GM04503 (cell line): ENCODE measurements at places on chromosomes 3 and 15.
A peak's percentile ranks its signal among the peaks of the same experiment; 100 is the strongest.

GRCh38 chr3:14827776-14828175 lies 9.0 kb downstream of the FGD5 start:
- DNase-seq: no peak

DNA sequence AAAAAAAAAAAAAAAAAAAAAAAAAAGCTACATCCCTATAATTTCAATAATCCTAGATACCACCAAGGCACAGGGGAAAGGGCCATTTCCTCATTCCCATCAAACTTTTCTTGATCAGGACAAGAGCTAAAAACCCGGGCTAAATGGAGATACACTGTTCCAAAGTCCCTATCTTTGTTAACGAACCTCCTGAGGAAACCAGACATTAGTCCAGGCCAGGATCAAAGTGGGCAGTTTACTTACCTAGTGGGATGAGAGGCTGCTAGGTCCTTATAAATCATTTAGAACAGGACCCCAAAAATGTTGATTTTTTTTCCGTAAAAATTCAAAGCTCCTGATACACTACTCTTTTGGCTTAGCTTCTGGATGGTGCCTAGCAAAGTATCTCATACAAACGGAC lies 35.6 kb downstream of the UBR1 start:
- DNase-seq: no peak

DNA sequence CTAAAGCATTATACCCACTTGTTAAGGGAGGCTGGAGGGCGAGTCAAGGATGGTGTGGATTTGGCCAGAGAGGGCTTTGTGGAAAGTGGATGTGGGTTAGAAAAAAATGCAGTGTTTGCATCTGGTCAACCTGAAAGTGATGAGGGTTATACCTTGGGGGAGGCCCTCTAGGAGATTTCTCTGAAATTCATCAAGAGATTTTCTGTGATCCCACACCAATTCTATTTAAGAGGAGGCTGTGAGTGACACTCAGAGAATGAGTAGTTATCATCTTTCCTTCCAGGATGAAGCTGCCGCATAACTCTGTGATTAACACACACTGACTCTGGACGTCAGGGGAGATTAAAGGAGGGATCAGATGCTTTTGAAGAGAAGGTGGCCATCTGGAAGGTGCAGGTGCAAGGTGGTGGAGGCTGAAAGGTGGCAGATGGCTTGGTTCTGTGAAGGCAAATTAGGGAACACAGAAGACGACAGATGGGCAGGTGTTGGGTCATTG lies 54.8 kb downstream of the ANAPC13 start:
- no peak for DNase-seq

- DNase-seq: no peak
Observed at GRCh38 chr3:197371591-197372046, 73.2 kb upstream of the DLG1 start.

- DNase-seq: no peak
Observed at GRCh38 chr3:111956995-111957734, 21.7 kb upstream of the ABHD10 start.

- DNase-seq: no peak
Observed at GRCh38 chr3:47961815-47962606, 54.2 kb downstream of the MAP4 start.

DNA sequence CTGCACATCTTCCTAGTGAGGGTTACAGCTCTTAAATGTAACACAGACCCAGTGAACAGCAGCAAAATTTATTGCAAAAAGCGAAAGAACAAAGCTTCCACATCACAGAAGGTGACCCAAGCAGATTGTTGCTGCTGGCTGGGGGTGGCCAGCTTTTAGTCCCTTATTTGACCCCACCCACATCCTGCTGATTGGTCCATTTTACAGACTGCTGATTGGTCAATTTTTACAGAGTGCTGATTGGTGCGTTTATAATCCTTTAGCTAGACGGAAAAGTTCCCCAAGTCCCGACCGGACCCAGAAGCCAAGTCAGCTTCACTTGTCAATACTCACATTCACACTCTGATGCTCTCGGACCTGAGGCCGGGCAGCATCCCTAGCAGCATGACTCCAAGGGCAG lies 154.5 kb upstream of the ATP10A start:
- DNase-seq: no peak

DNA sequence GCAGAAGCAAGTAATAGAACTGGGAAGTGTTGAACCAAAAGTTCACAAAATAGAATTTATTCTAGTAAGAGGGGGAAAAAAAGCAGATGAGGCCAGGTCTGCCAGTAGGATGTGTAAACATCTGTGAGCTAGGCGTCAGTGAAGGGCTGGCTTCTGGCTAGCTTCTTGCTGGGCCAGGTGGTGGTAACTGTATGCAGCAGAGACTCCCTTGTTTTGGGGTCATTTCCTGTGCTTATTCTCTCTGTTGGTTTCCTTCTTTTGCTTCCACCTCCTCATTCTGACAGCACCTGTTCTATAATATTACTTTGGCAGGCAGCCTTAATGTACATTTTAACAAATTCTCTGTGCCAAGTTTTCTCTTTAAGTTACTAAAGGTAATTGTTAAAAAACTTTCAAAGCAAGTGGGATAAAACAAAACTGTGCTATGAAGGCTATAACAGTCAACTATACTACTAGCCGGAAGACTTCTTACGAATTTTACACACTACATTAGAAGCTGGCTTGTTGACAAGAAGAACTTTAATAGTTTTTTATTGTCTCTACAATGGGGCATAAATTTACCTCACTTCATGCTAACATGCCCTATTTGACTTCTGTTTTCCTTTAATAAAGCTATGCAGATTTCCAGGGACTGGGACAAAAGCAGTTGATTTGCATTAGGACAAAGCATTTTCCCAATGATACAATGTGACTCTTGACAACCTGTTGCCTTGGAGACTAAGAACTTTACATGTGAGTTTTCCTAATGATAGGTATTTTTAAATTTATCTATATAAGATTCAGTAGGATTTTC lies 318.8 kb upstream of the NAALADL2 start:
- DNase-seq: no peak

DNA sequence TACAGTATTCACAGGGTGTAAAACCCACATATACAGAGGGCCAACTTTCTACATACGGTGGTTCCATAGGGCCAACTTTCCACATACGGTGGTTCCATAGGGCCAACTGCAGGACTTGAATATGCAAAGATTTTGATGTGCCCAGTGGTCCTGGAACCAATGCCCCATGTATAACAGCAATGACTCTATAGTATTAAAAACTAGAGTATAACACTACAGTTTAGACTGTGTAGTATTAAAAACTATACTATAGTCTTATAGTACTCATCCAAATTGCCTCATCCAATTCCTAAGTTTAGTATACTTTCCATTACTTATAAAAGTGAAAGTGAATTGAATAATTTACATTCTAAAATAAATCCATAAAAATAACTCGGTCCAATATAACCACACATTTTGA lies 75.9 kb downstream of the GSK3B start:
- no peak for DNase-seq

- no peak for DNase-seq
Observed at GRCh38 chr3:46423588-46423987, 16.5 kb downstream of the CCRL2 start.

- peak; percentile 73 for DNase-seq
Observed at GRCh38 chr15:30924353-30924752, 20.6 kb downstream of the FAN1 start.

- DNase-seq: no peak
Observed at GRCh38 chr3:159856590-159857104, 132.0 kb upstream of the IL12A start.

- peak; percentile 28 for DNase-seq
Observed at GRCh38 chr3:64454179-64454578, 228.9 kb upstream of the PRICKLE2 start.

DNA sequence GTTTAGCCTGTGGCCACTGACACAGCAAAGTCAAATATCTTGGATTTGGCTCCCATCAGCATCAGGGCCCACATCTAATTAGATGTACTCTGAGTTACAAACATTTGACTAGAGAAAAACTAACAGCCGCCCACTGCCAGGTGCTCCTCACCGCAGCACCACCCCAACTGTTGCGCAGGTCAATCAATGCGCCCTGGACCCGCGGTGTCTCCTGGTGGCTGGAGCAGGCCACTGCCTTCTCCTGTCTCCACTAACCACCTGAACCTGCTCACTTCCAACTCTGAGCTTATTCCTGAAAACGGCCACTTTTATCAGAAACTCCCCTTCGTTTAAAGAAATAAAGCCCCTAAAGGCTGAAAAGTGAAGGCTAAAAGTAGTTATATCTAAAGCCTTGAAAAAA lies 4.3 kb downstream of the RIOX2 start:
- DNase-seq: no peak

GRCh38 chr3:183131186-183131725 lies 31.3 kb downstream of the LAMP3 start:
- no peak for DNase-seq

DNA sequence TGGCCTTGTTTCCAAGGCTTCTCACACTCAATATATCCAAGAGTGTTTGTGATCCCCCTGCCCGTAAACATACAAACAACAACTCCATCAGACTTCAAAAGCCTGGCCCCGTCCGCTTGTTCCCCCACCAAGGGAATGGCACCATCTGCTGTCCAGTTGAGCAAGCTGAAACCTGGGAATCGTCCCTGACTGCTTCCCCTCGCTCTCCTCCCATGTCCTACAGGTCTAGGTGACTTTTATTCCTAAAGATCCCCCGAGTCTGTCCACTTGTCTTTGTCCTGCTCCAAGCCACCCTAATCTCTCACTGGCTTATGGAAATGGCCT lies 27.9 kb upstream of the FAM174B start:
- DNase-seq: no peak

GRCh38 chr3:24604215-24604614 lies 109.6 kb upstream of the THRB start:
- DNase-seq: no peak

DNA sequence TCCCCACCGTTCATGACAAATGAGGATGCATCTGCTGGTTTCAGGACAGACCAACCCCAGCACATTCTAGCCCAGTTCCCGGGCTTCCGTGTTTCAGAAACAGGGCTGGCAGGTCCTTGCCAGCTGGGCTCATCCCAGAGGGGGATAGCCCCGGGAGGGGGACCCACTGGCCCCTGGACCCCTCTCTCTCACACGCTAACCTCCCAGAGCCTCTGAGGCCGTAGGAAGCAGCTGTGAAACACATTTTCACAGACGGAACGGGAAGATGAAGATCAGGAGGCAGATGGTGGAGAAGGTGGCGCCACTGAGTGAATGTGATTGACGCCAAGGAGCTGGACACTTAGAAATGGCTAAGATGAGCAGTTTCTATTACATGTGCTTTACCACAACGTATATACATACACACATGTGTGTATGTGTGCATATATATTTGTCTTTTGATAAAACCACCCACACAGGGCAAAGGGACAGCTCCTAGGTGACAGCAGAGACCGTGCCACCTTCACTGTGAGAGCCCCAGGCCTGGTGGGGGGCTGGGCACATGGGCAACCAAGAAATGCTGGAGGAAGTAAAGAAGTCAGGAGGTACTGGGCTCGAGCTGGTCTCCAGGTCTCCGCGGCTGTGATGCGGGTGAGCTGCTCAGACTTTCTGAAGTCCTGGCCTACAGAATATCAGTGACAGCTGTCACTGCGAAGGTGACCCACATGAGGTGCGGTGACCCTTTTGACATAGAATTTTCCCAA lies 168.6 kb upstream of the IQSEC1 start:
- DNase-seq: no peak

DNA sequence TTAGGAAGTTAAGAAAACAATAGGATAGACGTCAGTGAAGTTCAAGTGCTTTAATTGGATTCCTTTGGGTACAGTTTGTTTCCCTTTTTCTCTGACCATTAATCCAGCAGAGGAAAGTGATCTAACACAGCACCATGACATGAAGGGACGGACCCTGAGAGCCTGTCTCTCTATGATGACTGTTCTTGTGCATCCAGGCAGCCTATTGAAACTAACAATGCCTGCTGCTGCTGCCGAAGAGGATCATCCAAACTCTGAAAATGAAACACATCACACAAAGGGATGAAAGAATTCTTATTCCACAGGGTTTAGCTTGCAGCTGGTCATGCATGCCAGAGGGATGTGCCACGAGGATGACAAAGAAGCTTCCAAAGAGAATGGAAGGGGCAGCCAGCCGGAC lies 75.5 kb downstream of the ZBTB20 start:
- DNase-seq: peak; percentile 80

DNA sequence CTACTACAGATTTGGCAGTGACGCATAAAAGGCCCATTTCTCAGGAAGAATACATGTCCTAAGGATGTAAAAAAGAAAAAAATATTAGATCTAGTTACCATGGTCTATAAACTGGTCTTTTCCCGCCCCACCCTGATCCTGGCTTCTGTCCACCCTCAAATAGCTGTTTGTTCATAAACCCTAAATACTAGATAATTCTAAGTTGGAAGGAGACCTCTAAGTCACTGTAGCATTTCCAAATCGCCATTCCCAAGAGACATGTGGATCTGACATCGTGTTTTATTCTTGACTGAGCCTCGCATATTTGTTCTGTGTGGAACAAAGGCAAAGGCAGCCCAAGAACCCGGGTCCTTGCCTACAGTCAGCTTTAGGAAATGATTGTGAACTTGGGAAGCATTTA lies 49.0 kb downstream of the LMCD1 start:
- DNase-seq: no peak

- no peak for DNase-seq
Observed at GRCh38 chr3:74599564-74599963, 14.9 kb downstream of the CNTN3 start.

DNA sequence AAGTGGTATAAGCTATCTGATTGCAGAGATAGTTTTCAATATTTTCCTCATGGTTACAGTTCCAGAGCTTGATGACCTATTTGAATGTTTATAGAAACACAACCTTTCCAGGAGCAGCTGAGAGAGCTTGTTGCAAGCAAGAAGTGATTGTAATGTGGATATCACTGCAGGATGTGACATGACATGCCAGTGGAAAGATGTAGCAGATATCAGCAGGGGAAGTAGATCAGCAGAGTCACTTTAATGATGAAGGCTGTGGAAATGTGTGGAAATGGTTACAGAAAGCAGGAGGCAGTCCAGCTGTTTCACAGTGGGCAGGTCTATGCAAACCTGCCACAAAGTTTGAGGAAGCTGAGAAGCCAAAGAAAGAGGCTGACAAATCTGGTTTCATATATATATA lies 21.0 kb downstream of the TMEM158 start:
- DNase-seq: no peak

- no peak for DNase-seq
Observed at GRCh38 chr3:28118087-28118486, 123.3 kb upstream of the CMC1 start.

DNA sequence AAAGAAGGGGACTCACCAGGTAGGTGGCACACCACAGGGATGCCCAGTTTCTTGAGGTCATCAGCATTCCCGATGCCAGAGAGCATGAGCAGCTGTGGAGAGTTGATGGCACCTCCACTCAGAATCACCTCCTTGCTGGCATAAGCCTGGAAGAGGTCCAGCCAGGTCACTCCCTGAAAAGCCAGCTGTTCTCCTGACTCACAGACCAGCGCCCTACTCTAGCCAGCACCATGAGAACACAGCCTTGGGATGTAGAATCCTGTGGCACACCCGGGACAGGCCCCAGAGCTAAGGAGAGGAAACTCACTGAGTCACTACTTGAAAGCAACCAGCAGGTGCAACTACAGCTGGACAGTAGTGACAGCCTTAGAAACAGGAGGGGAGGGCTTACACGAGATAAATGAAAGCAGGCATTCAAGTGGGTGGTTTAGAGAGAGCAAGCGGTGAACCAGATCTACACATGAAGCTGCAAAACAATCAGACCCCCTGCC lies 24.5 kb downstream of the CHDH start:
- DNase-seq: no peak
